HS-5 (cell line): ENCODE measurements at places on chromosomes 3 and 15.

DNA sequence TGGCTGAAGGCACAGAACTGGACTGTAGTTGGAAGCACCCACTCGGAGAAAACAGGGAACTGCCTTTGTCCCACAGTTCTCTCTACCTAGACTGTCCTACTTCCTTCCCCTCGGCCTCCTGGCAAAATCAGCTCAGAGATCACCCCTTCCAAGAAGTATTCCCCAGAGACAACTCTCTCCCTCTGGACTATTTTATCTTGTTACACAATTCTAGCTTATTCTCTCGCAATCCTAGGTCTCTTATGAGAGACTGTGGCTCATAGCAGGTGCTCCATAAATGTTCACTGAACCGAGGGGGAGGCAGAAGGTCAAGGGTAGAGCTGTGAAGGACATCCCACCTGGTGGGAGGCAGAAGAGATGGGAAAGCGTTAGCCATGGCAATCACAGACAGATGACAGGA, 10.6 kb downstream of the HEG1 start:
- no peak for DNase-seq

- DNase-seq = no peak
These were observed 290.2 kb upstream of the KCNMB2 start for GRCh38 chr3:178246004-178246403.

DNA sequence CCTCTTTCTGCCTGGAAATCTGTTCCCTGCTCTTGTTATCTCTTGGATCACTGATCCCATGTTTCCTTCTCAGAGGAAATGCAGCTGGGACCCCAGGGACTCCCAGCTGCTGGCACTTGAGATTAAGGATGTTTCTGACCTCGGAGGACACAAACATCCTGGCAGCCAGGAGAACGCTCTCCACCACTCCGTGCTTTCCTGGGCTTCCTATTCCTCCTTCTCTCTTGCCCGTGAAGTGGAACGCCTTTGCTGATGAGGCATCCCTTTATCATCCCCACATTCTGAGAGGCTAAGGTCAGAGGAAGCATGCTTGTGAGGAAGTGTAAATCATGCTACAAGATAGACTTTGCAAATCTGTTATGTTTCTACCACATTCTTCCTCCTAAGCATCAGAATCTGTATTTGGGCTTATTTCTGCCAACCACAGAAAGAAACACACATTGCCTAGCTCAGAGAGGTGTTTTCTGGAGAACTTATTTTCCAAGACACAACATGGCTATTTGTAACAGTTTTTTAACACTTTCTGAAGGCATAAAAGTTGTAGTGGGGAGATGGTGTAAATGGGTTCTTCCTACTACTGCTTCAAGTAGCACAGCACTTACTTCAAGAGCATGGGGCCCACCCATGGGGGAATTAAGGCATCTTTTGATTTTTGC, 25.6 kb upstream of the LDHAL6B start:
- DNase-seq = peak; percentile 43

DNA sequence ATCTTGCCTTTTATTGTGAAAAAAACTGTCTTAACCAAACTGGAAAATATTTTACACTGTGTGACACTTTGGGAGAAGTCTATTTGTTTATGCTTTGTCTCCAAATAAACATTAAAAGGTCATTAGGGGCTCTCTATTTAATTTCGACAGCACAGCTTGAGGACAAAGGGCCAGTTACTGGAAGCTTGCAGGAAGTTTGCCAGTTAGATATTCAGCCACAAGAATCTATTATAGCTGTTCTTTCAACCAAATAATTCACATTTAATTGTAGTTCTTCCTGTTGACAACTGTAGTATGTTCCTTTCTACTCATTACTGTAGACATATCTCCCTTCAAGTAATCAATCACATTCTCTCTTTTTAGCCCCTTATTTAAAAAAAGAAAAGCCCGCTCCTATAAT, 6.1 kb downstream of the CP start:
- no peak for DNase-seq

GRCh38 chr15:91849749-91850161, 3.8 kb upstream of the SLCO3A1 start:
- no peak for DNase-seq

- peak; percentile 36 for DNase-seq
These were observed 1.2 kb upstream of the ITIH4 start for GRCh38 chr3:52831500-52832301.
